8988T (cell line): ENCODE measurements at places on chromosomes 11 and 22.

- DNase-seq: no peak
Measured at GRCh38 chr11:70220136-70220535, 17.0 kb downstream of the FADD start.

- DNase-seq: no peak
Measured at GRCh38 chr22:17744430-17744829, 29.8 kb downstream of the BID start.

- no peak for DNase-seq
Measured at GRCh38 chr22:45319324-45319685, 9.6 kb downstream of the FAM118A start.

- DNase-seq: no peak
Measured at GRCh38 chr22:44338906-44339305, 26.2 kb upstream of the SHISAL1 start.

- DNase-seq: no peak
Measured at GRCh38 chr11:120648771-120649170, 137.2 kb downstream of the GRIK4 start.

GRCh38 chr11:68621826-68622225, 62.5 kb upstream of the GAL start:
- no peak for DNase-seq

DNA sequence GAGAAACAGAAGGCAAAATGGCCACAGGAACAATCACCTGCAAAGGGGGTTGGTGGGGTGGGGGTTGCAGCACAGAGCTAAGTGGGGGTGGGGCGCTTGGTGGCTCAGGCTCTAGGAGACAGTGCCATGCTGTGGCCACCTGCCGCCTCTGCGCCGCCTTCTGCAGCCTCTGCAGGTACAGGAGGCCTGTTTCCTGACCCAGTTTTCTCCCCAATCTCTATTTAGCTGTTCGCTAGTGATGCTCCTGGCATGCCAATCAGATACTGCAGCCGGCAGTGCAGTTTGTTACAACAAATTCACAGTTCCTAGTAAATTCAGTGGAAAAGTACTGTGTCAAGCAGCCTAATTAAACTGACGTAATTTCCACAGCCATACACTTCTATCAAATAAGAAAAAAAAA, 106.4 kb downstream of the SERGEF start:
- DNase-seq: no peak

- DNase-seq: no peak
Measured at GRCh38 chr22:29393019-29393608, 4.7 kb upstream of the AP1B1 start.
